CD8-positive, alpha-beta memory T cell (primary cell): ENCODE measurements at places on chromosomes 5 and 9. TPM values are rescaled to one million over a fixed set of nuclear protein-coding genes. Genes with fewer than 3 reads are reported as not detected.

Gene FABP6
- total RNA-seq = not detected

DNA sequence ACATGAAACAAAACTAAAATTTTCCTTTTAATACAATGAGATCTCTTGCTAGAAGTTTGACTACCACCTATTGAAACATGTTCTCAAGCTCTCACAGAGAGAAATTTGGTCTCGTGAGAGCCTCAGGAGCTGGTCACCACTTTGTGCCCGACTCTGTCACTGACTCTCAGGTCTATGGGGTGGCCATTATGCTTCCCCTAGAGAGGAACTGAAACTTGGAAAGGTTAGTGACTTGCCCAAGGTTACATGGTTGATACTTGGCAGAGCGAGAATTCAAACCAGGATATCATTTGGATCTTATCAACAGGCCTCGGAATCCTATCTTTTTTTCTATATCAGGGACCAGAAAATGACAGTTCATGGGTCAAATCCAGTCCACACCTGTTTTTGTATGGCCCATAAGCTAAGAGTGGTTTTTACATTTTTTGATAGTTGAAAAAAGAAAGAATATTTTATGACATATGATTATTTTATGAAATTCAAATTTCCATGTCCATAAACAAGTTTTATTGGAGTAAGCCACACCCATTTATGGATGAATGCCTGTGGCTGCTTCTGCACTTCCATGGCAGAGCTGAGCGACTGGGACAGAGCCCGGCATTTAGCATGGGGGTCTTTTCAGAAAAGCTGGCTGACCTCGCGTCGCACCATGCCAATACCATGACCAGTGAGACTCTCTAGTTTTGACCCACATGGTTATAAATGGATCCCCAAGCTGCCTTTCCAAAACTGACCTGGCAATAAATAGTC is 44.8 kb upstream of the EQTN start:
- no peaks in the 10 kb centered on the region for H3K36me3 ChIP-seq
- no peak overlapping the region for H3K4me3 ChIP-seq
- no peaks in the 10 kb centered on the region for H3K4me1 ChIP-seq
- no peak overlapping the region for H3K27ac ChIP-seq
- no peaks in the 10 kb centered on the region for H3K27me3 ChIP-seq
- no peak for DNase-seq

DNA sequence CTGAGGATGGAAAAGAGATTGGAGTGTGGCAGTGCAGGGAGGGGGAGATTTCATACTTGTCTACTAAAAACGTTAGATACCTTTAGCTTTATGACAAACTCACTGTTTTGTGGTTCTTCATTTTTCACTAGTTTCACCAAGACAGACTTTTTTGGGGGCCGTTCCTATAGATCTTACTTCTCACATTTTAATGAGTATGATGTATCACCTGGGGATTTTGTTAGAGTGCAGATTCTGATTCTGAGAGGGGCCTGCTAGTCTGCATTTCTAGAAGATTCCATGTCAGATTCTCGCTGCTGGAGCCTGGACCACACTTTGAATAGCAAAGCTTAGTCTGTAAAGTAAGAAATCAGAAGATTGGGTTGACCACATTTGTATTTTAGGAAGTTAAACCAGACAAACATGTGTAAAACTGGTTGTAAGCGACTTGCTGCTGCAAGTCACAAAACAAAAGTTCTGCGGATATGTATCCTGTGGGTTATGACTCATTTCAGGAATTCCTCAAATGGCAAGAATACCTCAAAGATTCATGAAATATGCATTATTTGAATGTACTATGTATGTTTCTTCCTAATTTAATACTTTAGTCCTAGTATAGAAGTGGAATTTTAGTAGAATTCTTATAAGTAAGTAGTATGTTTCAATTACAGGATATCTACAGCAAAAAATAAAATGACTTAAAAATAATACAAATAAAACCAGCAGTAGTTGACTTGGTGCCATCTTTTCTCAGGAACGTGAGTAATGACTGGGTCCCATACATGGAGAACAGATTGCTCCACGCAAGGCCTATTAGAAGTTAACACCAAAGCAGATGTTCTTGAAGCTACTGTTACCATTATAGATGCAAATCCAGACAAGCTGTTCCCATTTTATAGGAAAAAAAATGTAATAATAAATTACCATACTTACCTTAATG is 27.8 kb downstream of the NFIL3 start:
- H3K27ac ChIP-seq = no peak overlapping the region
- no peaks in the 10 kb centered on the region for H3K4me1 ChIP-seq
- no peaks in the 10 kb centered on the region for H3K27me3 ChIP-seq
- H3K4me3 ChIP-seq = no peak overlapping the region

Gene NUTM2F
- total RNA-seq = not detected

DNA sequence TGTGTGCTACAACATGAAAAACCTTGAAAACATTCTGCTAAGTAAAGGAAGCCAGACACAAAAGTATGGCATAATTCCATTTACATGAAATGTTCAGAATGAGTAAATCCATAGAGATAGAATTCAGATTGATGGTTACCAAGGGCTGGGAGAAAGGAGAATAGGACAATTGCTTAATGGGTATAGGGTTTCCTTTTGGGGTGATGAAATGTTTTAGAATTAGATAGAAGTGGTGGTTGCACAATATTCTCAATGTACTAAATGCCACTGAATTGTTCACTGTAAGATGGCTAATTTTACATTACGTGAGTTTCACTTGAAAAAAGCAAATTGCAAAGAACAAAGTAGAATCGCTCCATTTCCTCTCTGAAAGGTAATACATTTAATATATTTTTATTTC is 43.0 kb upstream of the GAS1 start:
- H3K36me3 ChIP-seq = no peaks in the 10 kb centered on the region
- H3K4me3 ChIP-seq = no peak overlapping the region
- no peak overlapping the region for H3K27ac ChIP-seq

GRCh38 chr5:65809817-65810531 is 88.0 kb downstream of the NLN start:
- no peaks in the 10 kb centered on the region for H3K36me3 ChIP-seq
- H3K4me1 ChIP-seq = peaks cover 10% of the 10 kb centered on the region
- no peak for DNase-seq
- no peaks in the 10 kb centered on the region for H3K27me3 ChIP-seq
